ENCODE measurements at places on chromosomes 4 and X.

GRCh38 chr4:1081689-1082040, 31.7 kb downstream of the RNF212 start:
- DNase-seq: no peak

DNA sequence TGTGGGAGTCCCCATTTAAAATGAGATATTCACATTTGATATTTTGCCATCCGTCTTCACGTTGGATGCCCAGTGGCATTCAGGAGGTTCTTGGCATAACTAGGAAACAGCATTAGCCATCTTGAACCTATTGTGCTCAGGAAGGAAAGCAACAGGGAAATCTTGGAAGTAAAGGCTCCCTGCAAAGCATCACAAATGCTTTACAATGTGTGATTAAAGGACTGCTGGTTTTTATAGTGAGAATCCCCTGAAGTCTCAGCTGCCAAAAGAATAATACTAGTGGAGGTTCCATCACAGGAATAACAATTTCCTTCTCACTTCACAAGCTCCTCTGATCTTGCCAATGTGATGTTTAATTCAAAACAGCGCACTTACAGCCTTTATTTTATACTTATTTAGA, 49.7 kb upstream of the NPNT start:
- no peak for DNase-seq

DNA sequence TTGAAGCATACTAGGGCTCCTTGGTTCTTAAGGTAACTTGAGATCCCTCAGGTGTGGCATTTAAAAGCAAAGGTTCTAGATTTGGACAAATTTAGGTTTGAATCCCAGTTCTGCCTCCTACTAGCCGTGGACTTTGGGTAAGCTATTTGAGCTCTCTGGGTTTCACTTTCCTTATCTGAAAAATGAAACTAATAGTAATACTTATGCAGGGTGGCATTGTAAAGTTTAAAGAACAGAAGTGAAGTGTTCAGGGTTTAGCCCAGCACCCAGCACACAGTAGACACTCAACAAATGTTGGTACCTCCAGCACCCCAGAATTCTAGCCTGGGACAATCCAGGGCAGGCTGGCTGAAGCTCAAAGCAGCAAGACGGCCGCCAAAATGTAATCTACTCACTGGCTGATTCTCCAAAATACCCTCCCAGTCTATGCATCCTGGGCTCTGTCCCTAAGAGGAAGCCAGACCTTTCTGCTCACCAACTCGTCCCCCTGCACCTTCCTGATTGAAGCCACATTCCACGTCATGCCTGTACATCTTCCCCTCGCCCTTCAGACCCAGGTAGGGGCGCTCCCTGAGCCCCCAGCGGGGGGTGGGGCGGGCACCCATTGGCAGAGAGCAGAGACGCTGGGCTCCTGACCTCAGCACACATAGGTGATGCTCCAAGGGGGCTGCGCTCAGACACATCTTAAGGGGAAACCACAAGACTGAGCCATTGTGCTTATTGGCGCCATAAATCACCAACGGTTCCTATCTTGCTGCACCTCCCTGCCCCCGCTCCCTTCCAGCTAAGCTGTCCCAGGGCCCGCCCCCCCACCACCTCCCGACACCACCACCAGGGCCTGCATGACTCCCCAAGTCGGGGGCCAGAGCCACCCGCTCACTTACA, 160.6 kb downstream of the BCOR start:
- DNase-seq: no peak

GRCh38 chrX:24063488-24063887, 8.7 kb downstream of the EIF2S3 start:
- no peak for DNase-seq

- no peak for DNase-seq
Observed at GRCh38 chrX:7788334-7788733, 54.6 kb upstream of the VCX start.
